Suprapubic skin (tissue), 4 donors: ENCODE measurements at places on chromosomes 4 and X.
A peak's percentile ranks its signal among the peaks of the same experiment; 100 is the strongest.

- DNase-seq, result no peak
These were observed 437.7 kb upstream of the FRG1 start for GRCh38 chr4:189502841-189503435.

GRCh38 chrX:79107891-79108718 is 36.4 kb upstream of the GPR174 start:
- no peak for DNase-seq

DNA sequence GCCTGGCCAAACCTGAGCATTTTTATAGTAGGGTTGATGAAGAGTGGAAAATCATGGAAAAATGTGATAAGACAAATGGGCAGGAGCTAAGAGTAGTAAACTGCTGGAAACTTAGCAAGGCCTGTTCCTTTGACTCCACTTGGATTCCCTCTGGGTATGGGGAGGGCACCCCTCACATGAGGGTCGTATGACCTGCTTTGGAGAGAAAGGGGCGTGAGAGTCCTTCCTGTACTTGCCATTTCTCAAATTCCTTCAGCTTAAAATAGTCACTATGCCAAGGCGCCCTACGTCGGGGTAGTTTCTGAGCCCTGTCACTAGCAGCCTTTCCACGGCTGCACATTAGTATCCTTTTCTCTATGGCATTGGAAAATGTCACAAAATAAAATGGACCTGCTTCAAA is 49.1 kb downstream of the GPRIN3 start:
- no peak for DNase-seq

DNA sequence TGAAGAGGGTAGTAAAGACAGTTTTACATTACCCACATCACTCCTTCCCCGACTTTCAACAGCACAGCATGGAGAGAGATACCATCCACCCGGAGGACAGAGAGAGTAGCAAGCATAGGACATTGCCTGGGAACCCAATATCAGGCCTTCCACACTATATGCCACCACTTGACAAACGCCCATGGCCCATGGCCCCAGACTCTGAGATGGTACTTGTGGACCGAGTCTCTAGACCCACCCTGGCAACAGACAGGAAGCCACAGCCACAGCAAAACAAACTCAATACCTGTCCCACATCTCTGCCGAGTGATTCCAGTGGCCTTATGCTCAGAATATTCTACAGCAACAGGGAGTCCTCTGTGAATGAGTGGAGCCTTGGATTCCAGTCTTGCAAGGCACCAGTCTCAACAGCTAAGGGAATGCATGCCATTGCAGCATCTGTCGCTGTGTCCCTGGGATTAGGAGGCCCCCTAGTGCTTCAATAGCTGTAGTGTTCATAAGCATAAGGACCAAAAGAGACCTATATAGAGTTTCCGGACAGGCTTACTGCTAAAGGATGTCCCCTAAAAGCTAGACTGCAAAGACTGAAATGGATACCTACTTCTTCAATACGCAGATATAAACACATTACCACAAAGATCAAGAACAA is 14.7 kb upstream of the CT55 start:
- no peak for DNase-seq

GRCh38 chr4:151690876-151691275 is 69.9 kb downstream of the GATB start:
- DNase-seq, result no peak

GRCh38 chr4:55546506-55546755 is 278 bp downstream of the CLOCK start:
- no peak for DNase-seq

DNA sequence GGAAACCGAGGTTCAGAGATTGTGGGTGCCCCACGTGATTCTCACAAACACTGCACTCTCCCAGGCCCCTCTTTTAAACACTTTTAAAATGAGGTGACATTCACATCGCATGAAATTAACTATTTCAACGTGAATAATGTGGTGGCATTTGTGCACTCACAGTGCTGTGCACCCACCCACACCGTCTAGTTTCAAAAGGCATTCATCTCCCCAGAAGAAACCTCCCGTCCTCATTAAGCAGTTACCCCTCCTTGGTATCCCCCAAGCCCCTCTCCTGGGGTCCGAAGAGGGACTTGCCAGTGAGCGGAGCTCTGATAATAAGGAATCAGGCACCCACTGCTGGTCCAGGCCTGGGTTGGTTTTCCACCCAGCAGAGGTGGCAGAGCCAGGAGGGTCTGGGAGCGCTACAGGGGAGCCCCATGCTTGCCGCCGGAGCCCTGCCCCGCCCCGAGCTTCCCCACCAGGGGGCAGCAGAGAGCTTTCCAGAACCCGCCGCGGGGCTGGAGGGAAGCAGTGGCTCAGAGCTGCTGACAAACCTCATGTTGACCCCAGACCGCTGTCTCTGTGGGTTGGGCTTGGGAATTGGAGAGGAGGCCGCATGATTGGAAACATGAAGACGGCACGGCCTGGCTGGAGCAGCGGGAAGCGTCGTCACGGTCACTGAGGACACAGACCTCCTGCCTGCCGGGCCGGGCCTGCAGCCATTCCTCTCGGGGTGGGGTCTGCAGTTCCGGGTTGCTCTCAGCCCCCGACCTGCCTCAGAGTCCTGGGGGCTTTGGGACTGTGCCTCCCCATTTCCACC is 27.5 kb upstream of the HTRA3 start:
- peak; percentile 94 for DNase-seq

GRCh38 chr4:106238820-106239420 is 77.1 kb downstream of the TBCK start:
- no peak for DNase-seq

DNA sequence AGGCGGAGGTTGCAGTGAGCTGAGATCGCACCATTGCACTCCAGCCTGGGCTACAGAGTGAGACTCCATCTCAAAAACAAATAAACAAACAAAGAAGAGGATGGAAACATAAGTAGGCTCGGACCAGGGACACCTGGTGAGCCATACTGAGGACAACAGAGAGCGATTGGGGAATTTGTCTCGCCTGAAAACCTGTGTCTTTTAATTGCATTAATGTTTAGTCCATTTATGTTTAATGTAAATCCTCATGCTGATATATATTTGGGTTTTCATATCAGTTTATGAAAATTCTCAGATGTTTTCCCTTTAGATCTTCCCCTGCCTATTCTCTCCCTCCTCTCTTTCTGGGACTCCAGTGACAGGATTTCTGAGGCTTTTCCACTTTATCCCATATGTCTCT is 84.6 kb downstream of the EVC start:
- no peak for DNase-seq

- DNase-seq, result no peak
These were observed 43.1 kb downstream of the TMEM164 start for GRCh38 chrX:110046001-110046400.

- no peak for DNase-seq
These were observed 127.2 kb downstream of the FBXW7 start for GRCh38 chr4:152408514-152409327.

DNA sequence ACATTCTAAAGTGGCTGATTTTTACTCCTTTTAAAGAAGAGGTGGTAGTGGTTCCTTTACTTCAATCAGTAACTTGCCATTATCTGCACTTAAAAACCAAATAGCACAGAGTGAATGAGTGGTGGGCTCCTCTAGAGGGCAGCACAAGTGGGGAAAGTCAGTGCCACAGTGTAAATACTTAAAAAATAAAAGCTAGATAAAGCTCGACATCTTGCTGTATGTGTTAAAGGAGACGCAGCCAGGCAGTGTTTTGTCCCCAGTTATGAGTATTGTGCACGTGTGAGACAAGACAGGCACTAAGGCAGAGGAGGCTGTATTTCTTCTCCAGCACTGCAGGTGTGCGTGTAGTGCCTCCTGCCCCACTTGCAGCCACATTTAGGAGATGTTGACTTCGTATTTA is 24.6 kb downstream of the NAP1L5 start:
- DNase-seq, result no peak

DNA sequence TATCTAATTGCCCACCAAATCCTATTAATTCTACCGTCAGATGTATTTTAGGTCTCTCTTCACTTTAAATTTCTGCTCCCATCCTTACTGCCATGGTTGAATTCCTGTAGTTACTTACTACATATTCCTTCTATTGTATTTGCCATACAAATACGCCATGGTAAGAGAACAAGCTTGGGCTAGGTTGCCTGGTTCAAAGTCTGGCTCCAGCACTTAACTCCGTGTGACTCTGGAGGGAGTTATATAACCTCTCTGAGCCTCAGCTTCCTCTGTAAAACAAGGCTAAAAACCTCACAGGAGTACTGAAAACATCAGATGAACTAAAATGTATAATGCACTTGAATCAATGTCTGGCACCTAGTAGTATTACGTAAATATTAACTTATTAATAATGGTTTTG is 260.3 kb upstream of the RPS6KA3 start:
- DNase-seq, result no peak

DNA sequence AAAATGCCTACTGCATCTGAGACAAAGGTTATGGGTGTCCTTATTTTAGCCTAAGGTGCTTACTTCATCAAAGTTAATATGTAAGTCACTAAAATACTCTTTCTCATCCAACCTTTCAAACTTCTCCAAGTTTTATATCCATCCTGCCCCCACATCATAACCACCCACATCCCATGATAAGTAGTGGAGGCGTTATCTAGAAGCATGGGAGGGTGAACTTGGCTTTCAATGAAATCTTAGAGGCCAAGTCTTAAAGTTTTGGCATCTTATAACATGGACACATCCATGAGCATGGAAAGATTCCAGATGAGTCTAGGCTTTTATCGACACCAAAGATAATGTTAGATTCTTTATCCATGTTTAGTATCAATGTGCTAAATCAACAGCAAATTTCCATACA is 22.9 kb upstream of the SEC24D start:
- DNase-seq, result no peak

- DNase-seq, result no peak
These were observed 207.7 kb upstream of the HDX start for GRCh38 chrX:84709987-84710386.

GRCh38 chrX:155094468-155095061 is 23.3 kb downstream of the BRCC3 start:
- DNase-seq, result no peak

DNA sequence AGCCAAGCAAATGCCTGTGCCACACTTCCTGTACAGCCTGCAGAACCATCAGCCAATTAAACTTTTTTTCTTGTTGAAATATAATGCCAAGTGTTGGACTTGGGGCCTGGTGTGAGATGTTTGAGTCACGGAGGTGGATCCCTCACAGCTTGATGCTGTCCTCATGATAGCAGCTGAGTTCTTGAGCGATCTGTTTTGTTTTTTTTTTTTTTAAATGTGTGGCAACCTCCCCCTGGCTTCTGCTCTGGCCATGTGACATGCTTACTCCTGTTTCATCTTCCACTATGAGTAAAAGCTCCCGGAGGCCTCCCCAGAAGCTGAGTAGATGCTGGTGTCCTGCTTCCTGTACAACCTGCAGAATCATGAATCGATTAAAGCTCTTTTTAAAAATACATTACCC is 973.3 kb upstream of the FTHL17 start:
- DNase-seq, result no peak

- no peak for DNase-seq
These were observed 25.9 kb upstream of the INTU start for GRCh38 chr4:127606823-127607222.

GRCh38 chr4:43690116-43690515 is 758.5 kb downstream of the KCTD8 start:
- no peak for DNase-seq

- DNase-seq, result no peak
These were observed 375.7 kb upstream of the AADAT start for GRCh38 chr4:170465429-170465828.

DNA sequence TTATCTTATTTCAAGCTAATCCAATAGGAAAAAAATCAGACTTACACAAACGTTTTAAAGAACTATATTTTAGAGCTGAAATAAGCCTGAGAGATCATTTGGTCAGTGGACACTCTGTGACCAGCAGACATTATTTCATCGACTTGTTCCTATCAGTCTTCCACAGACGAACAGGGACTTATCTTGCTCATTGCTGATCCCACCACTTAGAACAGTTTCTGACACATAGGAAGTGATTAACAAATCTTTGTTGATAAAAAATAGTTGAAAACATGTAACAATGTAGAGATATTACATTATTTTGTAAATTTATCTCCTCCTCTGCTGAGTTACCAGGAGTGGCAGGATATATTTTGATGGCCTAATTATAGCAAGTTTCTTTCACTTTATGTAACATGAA is 65.8 kb downstream of the TAPT1 start:
- DNase-seq, result no peak

DNA sequence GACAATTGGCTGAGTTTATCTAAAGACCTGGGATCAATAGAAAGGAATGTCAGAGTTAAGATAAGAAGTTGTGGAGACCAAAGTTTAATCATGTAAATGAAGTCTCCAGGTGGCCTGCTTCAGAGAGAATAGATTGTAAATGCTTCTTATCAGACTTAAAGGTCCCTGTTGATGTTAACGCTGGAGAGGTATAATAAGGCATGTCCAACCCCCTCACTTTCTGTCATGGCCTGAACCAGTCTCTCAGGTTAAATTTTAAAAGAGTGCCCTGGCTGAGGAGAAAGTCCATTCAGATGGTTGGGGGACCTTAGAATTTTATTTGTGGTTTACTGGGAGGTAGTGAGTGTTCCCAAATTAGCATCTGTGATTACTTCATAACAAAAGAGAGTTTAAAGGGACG is 86.7 kb downstream of the AKAP4 start:
- DNase-seq, result no peak

DNA sequence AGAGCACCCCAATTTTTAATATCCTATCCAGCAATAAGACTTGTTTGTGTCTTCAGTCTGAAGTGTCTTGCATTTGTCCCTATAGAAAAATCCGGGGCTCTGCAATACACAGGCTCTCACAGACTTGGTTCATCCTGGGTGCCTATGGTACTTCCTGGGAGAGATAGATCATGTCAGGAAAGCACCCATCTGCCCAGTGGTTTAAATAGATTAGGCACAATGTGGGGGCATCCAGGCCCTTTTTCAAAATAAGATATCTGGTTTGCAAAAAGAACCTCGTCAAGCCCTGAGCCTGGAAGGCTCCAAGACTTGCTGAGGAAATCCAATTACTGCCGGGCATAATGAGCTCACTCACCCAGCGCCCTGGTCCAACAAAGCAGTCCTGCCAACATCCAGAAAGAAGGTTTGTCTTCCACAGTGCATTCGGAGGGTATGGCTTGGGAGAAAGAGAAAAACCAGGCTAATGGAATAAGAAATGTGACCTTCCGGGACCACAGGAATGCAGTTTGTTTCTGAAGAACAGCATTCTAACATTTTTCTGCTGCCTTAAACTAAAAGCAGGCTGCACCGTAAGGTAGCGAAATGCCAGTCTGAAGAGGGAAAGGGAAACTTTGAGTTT is 11.6 kb downstream of the JAKMIP1 start:
- DNase-seq, result no peak

DNA sequence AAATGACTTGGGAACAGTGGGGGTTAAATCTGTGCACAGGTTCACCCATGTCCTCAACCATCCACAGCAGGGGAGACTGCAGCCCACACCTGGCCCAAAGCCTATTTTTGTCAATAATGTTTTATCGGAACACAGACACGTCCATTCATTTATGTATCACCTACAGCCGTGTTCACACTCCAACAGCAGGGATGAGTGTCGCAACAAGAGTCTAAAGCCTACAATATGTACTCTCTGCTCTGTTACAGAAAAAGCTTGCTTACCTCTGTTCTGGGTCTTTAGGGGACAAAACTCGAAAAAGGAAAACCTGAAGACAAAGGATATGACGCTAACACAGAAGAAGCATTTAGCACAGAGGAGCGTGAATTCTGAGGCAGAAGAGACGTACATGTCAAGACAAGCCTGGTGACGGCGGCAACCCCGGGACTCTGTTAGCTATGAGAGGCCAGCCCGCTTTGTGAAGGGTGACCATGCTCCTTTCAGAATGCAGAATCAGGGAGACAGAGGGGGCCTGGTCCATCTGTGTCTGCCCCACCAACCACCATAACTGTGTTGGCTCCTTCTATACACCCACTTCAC is 45.5 kb downstream of the AFAP1 start:
- DNase-seq, result no peak
